ENCODE measurements at places on chromosomes 13 and 19.

DNA sequence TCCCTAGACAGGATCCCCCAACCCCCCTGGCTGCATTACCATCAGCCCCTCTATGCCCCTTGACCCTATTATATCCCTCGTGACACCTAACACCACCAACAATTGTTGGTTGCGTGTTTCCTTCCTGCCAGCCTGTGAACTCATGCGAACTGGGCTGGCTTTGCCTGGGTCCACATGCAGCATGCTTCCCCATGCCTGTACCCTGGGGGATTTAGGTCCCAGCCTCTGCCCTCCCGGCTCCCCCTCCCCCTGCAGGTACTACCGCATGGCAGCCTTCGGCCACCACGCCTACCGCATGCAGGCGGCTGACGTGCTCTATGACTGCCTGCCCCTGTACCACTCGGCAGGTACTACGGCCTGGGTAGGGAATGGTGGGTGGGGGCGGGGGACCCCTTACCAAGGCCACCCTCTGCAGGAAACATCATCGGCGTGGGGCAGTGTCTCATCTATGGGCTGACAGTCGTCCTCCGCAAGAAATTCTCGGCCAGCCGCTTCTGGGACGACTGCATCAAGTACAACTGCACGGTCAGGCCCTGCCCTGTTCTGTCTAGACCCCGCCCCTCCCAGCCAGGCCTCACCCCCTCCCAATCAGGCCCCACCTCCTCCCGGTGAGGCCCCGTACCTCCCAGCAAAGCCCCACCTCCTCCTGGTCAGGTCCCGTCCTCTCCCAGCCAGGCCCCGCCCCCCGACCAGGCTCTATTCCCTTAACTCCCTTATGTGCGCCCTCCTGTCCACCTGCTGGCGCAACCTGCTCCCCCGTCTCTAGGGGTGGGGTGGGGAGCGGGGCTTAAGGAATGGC is 18.5 kb downstream of the SLC27A1 start:
- no peak for DNase-seq

DNA sequence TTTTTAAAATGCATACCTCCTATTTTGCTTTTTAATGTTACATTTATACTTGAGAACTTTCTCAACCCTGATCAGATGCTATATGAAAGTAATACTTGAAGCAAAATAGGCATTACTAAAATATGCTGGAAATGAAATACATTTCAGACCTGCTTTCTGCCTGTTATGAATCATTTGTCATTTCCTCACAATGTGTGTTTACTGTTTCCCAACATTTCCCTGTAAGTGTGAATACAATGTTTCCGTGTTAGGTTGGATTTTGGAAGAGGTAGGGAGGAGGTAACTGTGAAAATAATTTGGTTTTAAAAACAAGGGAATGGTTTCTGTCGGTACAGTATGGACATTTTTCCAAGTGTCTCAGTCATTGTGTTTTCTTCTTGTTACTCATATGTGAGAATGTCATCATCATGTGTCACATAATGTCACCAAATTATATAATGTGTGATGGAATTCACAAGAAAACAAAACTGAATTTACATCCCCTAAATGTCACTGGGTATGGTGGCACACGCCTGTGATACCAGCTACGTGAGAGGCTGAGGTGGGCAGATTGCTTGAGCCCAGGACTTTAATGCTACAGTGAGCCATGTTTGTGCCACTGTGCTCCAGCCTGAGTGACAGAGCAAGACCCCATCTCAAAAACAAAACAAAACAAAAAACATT is 43.0 kb downstream of the ZAR1L start:
- no peak for DNase-seq

- no peak for DNase-seq
These were observed 379 bp downstream of the LRP3 start for GRCh38 chr19:33194532-33194885.

DNA sequence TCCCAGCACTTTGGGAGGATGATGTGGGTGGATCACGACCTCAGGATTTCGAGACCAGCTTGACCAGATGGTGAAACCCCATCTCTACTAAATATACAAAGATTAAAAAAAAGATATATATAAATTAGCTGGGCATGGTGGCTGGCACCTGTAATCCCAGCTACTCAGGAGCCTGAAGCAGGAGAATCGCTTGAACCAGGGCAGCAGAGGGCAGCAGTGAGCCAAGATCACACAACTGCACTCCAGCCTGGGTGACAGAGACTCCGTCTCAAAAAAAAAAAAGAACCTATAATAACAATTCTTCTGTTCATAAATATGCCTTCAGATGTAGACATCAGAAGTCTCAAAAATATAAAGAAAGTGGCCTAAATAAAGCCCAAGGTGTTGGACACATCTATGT is 7.6 kb downstream of the ZNF737 start:
- no peak for DNase-seq

- no peak for DNase-seq
These were observed 5.1 kb downstream of the FSTL3 start for GRCh38 chr19:681029-682019.
